ENCODE measurements at places on chromosomes 5 and 9.

DNA sequence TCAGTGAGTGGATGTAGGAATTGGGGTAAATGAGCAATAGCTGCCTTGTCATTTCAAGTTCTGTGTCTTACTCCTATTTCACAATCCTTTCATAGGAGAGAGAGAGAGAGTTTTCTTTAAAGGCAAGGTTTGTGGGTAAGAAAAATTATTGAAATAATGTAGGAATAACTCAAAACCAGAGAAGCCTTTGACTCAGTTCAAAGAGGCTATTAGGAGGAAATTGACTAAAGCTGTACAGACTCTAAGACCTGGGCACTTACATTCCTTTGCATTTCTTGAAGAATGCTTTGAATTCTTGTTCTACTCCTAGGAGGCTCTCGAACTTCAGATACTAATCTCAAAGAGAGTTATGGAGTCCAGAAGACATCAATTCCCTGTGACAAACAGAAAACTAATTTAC lies 257.1 kb downstream of the FBXL7 start:
- DNase-seq, result no peak

DNA sequence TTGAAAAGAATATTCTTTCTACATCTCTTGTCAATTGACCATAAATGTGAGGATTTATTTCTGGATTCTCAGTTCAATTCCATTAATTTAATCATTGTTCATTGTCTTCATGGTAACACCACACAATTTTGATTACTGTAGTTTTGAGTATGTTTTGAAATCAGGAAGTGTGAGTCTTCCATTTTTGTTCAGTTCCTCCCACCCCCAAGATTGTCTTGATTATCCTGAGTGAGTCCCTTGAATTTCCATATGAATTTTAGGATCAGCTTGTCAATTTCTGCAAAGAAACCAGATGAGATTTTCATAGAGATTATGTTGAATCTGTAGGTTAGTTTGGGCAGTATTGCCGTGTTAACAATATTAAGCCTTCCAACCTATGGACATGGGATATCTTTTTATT lies 9.5 kb downstream of the CYFIP2 start:
- no peak for DNase-seq

DNA sequence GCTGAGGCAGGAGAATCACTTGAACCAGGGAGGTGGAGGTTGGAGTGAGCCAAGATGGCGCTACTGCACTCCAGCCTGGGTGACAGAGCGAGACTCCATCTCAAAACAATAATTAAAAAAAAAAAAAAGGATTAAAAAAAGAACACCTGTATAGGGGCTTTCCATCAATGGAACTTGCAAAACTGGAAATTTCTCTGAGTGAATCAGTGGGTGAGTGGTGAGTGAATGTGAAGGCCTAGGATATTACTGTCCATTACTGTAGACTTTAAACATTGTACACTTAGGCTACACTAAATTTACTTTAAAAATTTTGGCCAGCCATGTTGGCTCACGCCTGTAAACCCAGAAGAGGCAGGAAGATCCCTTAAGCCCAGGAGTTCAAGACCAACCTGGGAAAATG lies 5.7 kb upstream of the RARS1 start:
- no peak for DNase-seq

DNA sequence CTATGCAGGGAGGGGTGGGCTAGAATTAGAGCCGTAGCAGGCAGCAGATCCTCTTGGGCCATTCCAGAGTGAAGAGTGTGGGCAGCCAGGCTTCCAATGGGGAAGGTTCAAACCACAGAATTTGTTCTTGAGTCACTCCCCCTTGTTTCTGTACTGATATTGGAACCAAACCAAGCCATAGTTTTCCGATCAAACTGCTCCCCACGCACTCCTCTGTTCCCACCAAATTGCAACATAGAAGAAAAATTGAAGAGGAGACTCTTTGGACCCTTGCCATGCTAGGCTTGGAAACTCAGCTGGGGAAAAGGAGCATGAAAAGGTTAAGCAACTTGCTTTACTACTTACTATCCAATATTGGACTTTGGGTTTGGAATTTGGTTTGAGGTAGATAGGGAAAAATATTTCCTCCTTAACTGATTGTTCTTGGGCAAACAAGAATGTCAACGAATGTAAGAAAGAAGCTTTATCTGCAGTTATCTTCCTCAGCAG lies 165.8 kb upstream of the NR3C1 start:
- no peak for DNase-seq

DNA sequence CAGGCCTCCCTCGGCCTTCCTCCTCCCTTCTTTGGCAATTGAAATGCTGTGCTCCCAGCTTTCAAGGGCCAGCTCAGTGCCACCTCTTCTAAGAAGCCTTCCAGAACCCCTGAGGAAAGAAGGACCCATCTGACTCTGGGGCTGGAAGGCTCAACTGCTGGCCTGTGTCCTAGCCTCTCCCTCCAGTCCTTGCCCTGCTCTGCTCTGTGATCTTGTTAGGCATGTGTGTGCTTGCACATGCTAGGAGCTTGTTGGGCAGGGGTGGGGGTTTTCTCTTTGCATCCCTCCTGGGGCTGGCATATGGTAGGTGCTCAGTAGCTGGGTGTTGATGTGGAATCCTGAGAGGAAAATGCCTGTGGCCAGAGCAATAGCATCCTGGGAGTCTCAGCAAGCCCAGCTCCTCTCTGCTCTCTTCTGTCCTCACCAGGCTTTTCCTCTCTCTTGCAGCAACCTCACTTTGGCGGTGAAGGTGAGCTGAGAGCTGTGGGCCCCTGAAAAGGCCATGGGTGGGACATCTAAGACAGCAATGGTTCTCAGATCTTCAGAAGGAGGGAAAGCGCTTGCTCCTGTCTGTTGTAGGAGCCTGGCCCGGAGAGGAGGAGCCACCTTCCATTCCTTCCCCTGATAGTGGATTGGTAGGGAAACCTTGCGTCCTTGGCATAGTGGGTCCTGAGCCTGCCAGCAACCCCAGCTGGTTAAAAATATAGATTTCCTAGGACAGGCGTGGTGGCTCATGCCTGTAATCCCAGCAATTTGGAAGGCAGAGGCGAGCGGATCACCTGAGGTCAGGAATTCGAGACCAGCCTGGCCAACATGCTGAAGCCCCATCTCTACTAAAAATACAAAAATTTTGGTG lies 9.9 kb downstream of the DOLK start:
- DNase-seq, result no peak

DNA sequence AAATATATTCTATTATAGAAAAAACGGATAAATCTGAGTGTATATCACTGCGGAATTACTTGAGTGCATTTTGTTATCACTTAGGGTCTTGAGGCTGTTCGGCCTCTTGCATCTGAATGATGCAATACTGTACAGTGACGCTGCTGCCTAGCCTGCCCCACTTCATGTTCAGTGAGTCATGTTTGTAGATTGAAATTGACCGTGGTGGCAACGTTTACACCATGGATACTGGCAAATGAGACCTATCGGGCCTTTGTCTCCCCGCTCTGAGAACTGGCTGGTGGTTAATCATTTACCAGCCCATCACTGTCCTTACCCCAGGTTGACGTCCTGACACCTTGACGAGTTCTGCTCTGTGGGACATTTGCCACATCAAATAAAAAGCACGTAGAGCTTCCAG lies 510.1 kb upstream of the ADAMTS16 start:
- no peak for DNase-seq

DNA sequence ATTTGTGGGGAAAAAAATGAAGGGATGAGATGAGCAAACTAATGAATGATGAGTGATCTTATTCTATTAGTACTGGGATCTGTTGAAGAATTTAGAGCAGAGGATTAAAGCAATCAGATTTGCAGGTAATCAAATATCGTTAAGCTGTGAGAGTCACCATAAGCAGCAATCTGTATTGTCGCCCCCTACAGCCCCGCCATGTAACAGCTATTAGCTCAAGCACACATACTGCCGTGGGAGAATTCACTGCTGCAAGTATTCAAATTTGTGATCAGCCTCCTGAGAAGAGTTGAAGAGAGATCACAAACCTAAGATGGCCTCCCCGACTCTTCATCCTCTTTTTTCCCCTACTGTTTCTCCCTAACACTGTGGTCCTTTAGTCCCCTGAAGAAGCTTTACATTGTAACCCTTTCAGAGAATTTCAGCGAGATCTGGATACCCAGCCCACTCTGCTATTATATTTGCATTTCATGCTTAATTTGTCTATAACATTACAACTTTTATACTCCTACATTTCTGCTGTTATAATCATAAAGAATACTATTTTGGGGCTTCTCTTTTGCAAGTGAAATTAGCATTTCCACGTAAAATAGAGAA lies 28.5 kb upstream of the PHF24 start:
- no peak for DNase-seq

DNA sequence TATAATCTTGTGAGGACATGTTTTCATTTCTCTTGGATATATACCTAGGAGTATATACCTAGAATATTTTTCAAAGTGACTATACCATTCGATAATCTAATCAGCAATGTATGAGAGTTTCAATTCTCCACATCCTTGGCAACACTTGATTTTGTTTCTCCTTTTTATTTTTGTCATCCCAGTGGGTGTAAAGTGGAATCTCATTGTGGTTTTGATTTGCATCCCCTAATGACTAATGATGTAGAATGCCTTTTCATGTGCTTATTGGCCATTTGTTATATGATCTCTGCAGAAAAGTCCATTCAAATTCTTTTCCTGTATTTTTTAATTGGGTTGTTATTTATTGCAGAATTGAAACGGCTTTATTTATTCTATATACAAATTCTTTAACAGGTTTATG lies 15.2 kb downstream of the ZCCHC9 start:
- DNase-seq, result no peak

DNA sequence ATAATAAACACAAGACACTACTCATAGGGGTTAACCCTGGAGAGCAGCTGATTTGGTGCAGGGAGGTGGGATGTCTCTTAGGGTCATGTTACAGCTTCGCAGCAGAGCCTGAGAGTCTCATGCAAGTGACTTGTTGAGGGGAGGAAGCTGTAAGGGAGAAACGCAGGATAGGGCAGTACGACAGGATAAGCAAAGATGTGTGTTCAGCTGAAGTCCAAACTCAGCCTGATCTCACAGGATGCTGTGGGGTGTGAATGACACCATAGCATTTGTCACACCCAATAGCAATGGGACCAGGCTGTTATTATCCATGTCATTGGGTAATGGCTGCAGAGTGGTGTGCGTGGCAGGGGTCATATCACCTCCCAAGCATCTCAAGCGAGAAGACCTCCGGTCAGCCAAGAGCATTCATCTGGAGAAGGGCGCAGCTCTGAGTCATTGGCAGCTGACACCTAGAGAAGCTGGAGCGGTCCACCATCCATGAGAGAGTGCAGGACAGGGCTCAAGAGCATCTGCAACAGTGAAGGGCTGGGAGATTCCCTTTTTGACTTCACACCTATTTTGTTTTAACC lies 49.2 kb upstream of the RPL26L1 start:
- DNase-seq, result no peak

DNA sequence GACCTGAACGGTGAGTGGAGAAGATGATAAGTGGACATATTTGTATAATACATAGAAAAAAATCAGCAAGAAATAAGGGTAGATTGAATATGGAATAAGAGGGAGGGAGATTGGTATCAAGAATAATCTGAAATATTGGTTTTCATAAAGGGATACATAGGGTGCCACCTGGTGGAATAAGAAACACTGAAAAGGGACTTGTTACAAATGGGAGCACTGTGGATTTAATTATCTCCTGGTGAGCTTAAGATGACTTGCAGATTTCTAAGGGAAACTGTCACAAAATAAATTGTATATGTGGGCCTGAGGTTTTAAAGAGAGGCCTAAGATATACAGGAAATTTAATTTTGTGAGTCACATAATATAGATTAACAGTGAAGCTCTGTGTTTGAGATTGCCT lies 1403.5 kb upstream of the CDH18 start:
- peak; percentile 3 for DNase-seq

GRCh38 chr5:20985754-20986153 lies 997.8 kb upstream of the CDH18 start:
- DNase-seq, result no peak

- no peak for DNase-seq
Observed at GRCh38 chr9:6007770-6008168, 7.7 kb downstream of the RANBP6 start.

- DNase-seq, result no peak
Observed at GRCh38 chr5:40616781-40617180, 62.9 kb upstream of the PTGER4 start.

GRCh38 chr9:19967216-19967887 lies 178.5 kb upstream of the SLC24A2 start:
- DNase-seq, result no peak

DNA sequence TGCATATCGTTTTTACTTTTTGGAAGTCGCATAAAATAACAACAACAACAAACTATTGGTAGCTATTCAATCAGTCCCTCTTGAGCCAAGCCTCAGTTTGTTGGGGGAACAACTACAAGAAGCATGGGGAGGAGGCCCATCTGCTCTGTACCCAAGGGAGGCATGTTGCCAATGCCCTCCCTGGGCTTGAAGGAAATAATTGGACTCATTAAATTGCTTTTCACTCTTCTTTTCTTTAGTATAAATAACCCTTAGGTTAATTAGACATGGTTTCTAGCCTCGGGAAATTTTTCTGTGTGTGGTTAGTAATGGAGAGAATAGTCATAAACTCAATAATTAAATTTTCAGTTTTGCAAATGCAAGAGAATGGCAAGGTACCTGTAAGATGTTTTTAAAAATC lies 500.7 kb downstream of the TLE4 start:
- DNase-seq, result no peak

- no peak for DNase-seq
Observed at GRCh38 chr5:14728459-14728938, 64.0 kb downstream of the OTULIN start.

DNA sequence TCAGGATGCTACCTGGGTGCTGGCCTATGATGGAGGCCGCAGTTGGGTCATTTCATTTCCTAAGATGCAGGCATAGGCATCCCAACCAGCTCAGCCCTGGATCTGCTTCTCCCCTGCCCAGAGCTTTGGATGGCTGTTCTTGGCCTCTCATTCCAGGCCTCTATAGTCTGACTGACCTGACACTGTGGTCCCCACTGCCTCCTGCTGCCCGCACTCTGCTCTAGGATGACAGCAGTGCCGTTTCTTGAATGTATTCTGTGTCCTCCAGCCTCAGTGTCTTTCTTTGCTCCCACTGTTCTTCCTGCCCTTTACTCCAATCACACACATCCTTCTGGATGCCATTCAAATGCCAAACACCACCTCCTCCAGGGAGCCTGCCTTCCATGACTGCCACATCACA lies 235.7 kb downstream of the HSPA4 start:
- no peak for DNase-seq

DNA sequence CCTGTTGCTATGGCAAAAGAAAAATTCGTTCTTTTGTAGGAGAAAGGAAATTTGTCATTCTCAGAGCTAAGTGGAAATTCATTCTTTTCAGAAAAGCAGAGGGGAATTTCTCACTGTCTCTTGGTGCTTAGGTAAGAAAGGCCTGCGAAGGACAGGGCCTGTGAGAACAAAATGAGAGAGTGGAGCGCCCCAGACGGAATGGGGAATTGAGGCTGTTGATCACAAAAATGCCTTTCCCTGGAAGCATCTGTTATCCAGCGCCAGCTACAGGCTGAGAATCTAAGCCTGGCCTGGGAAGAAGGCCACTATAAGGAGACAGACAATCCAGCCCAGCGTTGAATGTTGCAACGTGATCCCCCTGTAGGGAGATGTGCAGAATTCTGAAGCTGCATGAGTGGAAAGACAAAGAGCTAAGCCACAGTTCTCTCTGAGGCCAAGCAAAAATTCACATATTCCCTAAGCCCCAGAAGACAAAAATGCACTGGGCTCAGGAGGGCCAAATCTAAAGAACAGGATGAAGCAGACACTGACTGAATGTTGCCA lies 44.8 kb upstream of the CLK4 start:
- no peak for DNase-seq

- DNase-seq, result no peak
Observed at GRCh38 chr5:141420855-141421488, at the start of gene PCDHGA11. TSS of gene PCDHGA11 (plus strand) at chr5:141421051. CDS start at chr5:141421228, 177 bp downstream.

All from glomerular endothelial cell (primary cell).